ENCODE measurements at places on chromosomes 4 and X.

GRCh38 chr4:87066403-87067123 lies 131.8 kb downstream of the AFF1 start:
- no peak for DNase-seq

DNA sequence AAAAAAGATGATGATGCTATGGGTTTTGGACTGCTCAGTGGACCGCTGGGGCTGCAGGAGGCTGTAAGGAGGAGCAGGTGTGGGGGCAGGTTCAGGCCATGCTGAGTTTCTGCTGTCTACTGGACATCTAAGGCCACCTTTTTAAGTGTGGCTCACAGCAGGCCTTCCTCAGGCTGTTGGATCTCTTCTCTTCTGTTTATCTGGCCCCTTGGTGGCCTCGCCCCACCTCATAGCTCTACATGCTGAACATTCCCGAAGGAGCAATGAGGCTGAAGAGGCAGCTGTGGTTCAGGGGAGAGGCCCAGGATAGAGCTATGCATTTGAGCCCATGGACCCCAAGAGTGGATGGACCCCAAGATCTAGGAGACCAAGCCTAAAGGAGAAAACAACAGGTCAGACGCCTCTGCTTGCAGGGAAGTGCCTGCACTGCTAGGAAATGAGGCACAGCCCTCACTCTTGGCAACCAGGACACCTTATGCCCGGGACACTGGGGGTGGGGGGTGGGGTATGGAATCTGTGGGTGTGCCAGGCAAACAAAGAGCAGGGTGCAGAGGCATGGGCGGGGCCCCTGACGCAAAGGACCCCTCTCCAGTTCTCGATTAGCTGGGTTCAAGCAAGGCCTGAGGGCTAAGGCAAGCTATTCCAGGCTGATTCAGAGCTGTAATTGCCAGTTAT lies 168.9 kb downstream of the BCOR start:
- DNase-seq: no peak

GRCh38 chr4:10500776-10501175 lies 43.5 kb upstream of the ZNF518B start:
- DNase-seq: no peak

- DNase-seq: no peak
These were observed 44.2 kb downstream of the HUWE1 start for GRCh38 chrX:53642337-53642736.

GRCh38 chr4:105843941-105844340 lies 51.3 kb upstream of the NPNT start:
- no peak for DNase-seq

GRCh38 chrX:154307202-154307601 lies 11.6 kb downstream of the TKTL1 start:
- no peak for DNase-seq

DNA sequence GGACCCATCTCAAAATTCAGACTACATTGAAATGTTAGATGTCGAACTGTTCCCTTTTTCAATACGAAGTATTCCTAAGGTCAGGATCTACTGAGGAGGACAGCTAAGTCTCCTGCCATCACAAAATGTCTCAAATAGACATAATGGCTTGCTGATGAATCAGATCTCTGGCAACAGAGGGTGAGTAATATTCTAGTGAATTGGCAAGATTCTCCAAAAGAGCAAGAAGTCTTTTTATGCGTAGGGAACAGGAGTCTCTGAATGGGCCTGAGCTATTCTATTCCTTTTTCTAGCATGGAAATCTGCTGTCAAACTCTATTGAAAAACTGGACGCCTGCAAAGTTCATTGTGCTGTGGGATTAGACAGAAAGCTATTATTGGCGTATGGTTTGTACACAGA lies 145.4 kb downstream of the FNIP2 start:
- DNase-seq: no peak

- DNase-seq: no peak
These were observed 34.7 kb downstream of the ARSF start for GRCh38 chrX:3075959-3076358.

Measured in adrenal gland (tissue), 19 donors.